ENCODE measurements at places on chromosomes 2 and 18. TPM values are rescaled to one million over a fixed set of nuclear protein-coding genes. Genes with fewer than 3 reads are reported as not detected.

Gene ABCG8
- not detected for total RNA-seq

Gene EIPR1
- total RNA-seq, result 39.0 TPM

GRCh38 chr2:584863-585823, 92.1 kb downstream of the TMEM18 start:
- no peak for DNase-seq

DNA sequence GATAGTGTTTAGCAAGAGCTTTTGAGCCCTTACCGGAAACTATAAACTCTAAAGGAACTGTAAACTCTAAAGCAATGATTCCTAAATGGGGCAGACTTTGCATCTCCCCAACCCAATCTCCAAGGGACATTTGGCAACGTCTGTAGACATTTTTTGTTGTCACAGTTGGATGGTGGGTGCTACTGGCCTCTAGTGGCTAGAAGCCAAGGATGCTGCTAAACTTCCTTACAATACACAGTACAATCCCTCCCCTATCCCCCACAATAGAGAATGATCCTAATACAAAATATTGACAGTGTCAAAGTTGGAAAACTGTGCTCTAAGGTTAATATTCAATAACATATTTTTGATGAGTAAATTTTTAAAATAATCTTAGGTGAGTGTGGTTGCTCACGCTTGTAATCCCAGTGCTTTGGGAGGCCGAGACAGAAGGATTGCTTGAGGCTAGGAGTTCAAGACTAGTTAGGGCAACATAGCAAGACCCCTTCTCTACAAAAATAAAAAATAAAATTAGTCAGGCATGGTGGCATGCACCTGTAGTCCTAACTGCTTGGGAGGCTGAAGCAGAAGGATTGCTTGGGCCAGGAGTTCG, 66.7 kb downstream of the PTPN4 start:
- DNase-seq, result no peak

DNA sequence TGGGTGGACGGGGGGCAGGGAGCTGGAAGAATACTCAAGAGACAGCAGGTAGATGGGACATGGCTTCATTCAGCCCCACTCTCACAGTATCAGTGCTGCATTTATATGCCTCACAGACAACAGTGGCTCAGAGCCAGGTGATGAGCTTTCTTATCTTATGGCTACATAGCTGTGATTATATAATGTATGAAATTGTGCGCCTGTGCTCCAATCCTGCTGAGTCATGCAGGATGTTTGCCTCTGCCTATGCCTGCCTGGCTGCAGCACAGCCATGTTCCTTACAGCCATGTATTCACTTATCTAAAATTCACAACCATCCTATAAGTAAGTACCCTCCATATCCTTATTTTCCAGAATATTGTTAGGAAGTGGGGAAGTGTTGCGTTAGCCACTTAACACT, 37.7 kb upstream of the RNF103 start:
- DNase-seq, result no peak

DNA sequence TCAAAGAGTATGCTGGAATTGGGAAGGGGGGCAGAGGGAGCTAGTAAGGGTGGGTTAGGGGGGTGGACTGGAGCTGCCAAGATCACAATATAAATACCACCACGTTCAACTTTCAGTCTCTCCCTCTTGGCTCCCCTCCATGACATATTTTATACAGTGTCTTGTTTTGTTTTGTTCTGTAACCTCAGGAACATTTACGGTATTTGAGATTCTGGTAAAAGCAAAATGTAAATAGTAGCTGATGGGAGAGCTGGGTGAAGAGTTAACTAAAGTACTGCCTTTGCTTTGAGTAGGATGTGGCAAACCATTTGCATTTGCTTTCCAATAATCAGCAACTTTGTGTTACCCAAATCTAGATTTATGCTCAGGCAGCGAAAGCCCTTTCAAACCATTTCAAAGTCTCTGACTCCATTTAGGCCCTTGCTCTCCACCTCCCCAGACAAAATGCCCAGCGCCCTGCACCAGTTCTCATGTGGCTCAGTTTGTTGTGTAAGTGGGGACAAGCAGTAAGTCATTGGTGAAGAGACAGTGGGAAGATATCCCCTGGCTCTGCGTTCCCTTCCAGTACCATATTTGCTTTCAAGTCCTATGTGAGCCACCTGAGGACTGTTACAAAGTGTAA, 17.4 kb downstream of the IRS1 start:
- DNase-seq, result no peak

Gene POTEI
- 0.11 TPM for total RNA-seq

DNA sequence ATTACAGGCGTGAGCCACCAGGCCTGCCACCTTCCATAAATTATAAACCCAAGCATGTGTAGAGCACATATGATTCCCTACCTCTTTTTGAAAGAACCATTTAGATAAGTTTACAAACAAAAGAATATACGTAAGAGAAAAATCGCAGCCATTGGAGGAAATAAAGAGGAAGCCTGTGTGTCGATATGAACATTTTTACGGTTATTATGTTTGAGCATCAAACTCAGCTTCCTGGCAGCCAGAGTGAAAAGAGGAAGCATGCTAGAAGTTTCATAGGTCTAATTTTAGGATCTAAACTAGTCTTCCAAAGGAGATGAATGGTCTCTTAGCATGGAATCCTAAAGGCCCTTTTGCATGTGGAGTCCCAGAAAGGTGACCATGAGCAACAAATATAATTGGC, 104.3 kb downstream of the PLB1 start:
- DNase-seq, result no peak

Gene GDF7
- total RNA-seq, result 0.05 TPM

- no peak for DNase-seq
These were observed 87.8 kb downstream of the LRATD1 start for GRCh38 chr2:14720319-14720718.
